ENCODE measurements at places on chromosomes 7 and 10. TPM values are rescaled to one million over a fixed set of nuclear protein-coding genes. Genes with fewer than 3 reads are reported as not detected.

Gene TRIL
- total RNA-seq = not detected

Gene SPDYE8
- total RNA-seq = not detected

Gene AASS
- 0.06 TPM for total RNA-seq

Gene ACTL6B
- total RNA-seq = not detected

Gene UCMA
- not detected for total RNA-seq

Gene FZD8
- 8.7 TPM for total RNA-seq

Gene CTBP2
- 94.1 TPM for total RNA-seq

Gene IQUB
- total RNA-seq = not detected

Gene VWA2
- total RNA-seq = not detected

Gene CYP3A5
- 1.6 TPM for total RNA-seq

Gene NOS3
- 0.49 TPM for total RNA-seq

Gene CALCR
- total RNA-seq = not detected

Gene ABCA13
- total RNA-seq = 0.05 TPM

Gene CYP2C19
- not detected for total RNA-seq

Gene CH25H
- total RNA-seq = 0.09 TPM

Gene MICALL2
- 31.5 TPM for total RNA-seq

Gene MSS51
- 0.41 TPM for total RNA-seq

Gene C1QL3
- not detected for total RNA-seq

Gene SFTPA1
- total RNA-seq = not detected

Gene ARHGEF35
- total RNA-seq = 0.26 TPM

Gene ZNF853
- 2.9 TPM for total RNA-seq

Gene NCAPG2
- 42.1 TPM for total RNA-seq

Gene TRPV5
- not detected for total RNA-seq

Gene NUTM2A
- 0.09 TPM for total RNA-seq

Gene SH2D4B
- not detected for total RNA-seq

Gene HYAL4
- total RNA-seq = not detected

Gene RASSF4
- 1.8 TPM for total RNA-seq

Gene CYP2W1
- total RNA-seq = not detected

Gene PON1
- total RNA-seq = 0.66 TPM

Gene SEMA4G
- 8.3 TPM for total RNA-seq

Gene AKR1C8
- total RNA-seq = 0.21 TPM

Gene LRGUK
- 0.35 TPM for total RNA-seq

Gene NEUROD6
- not detected for total RNA-seq

Gene HECW1
- 10.9 TPM for total RNA-seq

Gene CCL26
- total RNA-seq = 14.4 TPM

Gene CRTAC1
- 1.1 TPM for total RNA-seq

Gene PPP1R3A
- not detected for total RNA-seq

Gene CDC123
- total RNA-seq = 136 TPM

Gene SYT15B
- total RNA-seq = 3.6 TPM

Gene LSM5
- 74.8 TPM for total RNA-seq

Measured in A549 treated with RU486 at 1 μM for 4 hours (cell line).